Small intestine (tissue), 16 donors: ENCODE measurements at places on chromosomes 16 and 17. TPM values are rescaled to one million over a fixed set of nuclear protein-coding genes. Genes with fewer than 3 reads are reported as not detected.

- no peak for DNase-seq
These were observed 7.8 kb downstream of the NUDT16L1 start for GRCh38 chr16:4700997-4701743.

DNA sequence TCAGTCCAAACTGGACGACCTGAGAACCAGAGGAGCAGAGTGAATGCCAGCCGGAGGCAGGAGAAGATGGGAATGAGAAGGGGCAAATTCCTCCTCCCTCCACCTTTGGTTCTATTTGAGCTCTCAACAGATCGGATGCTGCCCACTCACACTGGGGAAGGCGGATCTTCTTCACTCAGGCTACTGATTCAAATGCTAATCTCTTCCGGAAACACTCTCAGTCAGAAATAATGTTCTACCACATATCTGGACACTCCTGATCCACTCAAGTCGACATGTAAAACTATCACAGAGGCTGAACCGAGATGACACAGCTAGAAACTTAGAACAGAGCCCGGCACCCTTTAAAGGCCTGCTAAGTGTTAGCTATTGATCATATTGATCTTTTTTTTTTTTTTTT lies 57.4 kb upstream of the GRIN2A start:
- no peak for DNase-seq

DNA sequence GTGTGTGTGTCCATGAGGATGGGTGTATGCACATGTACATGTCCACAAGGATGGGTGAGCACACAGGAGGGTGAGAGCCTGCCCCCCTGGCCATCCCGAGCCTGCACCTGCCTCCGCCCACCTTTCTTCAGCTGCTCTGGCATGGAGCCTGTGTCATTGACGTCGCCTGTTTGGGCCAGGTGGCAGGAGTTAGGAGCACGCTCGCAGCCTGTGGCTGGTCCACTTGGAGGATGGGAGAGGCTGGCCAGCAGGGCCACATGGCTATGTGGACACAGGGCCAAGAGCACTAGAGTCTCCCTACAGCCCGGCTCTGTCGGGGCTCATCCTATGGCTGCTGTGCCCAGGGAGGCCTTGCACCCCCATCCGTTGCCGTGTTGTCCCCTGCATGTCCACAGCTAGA lies 21.4 kb downstream of the BAHCC1 start:
- no peak for DNase-seq

DNA sequence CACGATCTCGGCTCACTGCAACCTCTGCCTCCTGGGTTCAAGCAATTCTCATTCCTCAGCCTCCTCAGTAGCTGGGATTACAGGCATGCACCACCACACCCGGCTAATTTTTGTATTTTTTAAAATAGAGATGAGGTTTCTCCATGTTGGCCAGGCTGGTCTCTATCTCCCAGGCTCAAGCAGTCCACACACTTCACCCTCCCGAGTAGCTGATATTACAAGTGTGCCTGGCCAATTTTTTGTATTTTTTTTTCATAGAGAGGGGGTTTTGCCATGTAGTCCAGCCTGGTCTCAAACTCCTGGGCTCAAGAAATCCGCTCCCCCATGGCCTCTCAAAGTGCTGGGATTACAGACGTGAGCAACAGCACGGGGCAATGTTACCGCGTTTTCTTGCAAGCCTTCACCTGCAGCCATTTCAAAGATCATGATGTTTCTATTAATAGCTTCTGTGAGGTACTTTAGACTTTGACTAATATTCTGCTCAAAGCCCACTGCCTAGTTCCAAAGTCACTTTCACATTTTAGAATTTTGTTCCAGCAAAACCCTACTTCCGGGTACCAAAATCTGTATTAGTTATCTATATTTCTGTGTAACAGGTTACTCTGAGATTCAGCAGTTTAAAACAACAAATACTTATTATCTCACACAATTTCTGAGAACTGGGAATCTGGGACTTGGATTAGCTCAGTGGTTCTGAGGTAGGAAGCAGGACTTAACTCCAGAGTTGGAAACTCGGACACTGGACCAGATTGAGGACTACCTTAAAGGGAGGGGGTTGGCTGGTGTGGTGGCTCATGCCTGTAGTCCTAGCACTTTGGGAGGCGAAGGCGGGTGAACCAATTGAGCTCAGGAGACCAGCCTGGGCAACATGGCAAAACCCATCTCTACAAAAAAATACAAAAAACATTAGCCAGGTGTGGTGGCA lies 12.0 kb upstream of the MED13 start:
- peak; percentile 60 for DNase-seq

GRCh38 chr16:29825145-29826044 lies 5.1 kb downstream of the MVP start:
- DNase-seq: peak; percentile 67

The KRTAP9-4 gene
- polyA plus RNA-seq: not detected

DNA sequence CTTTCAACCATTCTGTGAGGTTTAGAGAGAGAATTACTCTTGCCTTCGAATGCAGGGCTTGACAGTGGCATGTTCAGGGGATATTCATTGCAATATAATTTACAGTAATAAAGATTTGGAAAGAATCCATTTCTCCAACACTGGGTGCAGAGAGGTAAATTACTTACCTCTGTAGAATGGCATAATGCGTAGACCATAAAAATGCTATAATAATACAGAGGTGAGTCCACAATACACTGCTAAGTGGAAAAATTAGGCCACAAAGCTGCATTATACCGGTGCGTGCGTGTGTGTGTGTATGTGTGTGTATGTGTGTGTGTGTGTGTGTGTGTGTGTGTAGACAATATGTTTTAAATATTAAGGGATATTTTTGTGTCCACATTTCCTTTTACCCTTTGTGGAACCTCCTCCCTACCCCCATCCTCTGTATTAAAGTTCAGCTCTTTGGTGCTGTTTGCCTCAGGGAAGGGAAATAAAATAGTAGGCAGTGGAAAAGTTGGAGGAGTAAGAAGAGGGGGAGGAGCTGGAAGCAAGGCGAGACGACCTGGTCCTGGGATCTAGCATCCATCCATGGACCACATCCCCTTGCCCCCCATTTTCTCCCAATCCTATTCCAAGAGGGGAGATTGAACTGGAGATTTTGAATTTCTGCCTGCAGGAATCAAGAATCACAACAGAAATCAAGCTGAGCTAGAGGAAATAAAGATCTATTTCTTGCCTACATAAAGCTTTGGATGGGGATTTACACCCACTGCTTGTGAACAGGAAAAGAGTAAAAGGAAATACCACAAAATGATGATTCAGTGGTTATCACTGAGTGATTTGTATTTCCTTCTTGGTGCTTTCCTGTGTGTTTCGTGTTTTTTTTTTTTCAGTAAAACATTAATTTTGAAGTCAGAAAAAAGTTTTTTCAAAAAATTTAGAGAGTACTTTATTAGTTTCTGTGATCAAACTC lies 124.8 kb downstream of the RGS9 start:
- no peak for DNase-seq

DNA sequence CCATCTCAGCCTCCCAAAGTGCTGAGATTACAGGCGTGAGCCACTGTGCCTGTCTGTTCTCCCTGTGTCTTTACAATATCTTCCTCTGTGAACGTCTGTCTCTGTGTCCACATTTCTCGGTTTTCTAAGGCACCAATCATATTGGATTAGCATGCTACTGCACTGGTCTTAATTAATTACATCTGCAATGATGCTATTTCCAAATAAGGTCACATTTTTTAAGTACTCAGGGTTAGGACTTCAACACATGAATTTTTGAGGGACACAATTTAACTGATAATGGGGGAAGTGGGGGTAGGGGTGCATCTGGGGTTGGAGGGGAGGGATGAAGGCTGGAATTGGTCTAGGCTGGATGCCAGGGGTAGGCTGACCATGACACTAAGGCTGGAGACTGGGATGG lies 102.6 kb downstream of the N4BP1 start:
- DNase-seq: no peak

The WNT9B gene
- 0.01 TPM for polyA plus RNA-seq
